ENCODE measurements at places on chromosomes 4 and X. TPM values are rescaled to one million over a fixed set of nuclear protein-coding genes. Genes with fewer than 3 reads are reported as not detected.

Gene BANK1
- polyA plus RNA-seq, result 0.86 TPM

Gene PPEF2
- not detected for polyA plus RNA-seq

Gene SMARCA1
- 92.2 TPM for polyA plus RNA-seq

Gene BEX5
- not detected for polyA plus RNA-seq

Gene CTSO
- 36.4 TPM for polyA plus RNA-seq

Gene CHIC1
- polyA plus RNA-seq, result 14.0 TPM

Gene GLRB
- polyA plus RNA-seq, result not detected

Gene LDB2
- 33.0 TPM for polyA plus RNA-seq

Gene UGT2B10
- polyA plus RNA-seq, result 0.17 TPM

Gene NAP1L3
- polyA plus RNA-seq, result 14.0 TPM

Gene PPP2R2C
- polyA plus RNA-seq, result 0.29 TPM

Gene CXCL6
- not detected for polyA plus RNA-seq

Gene SSX2B
- polyA plus RNA-seq, result not detected

Gene FAM199X
- polyA plus RNA-seq, result 18.2 TPM

Gene SSX4
- not detected for polyA plus RNA-seq

Gene GABRG1
- not detected for polyA plus RNA-seq

Gene SMIM31
- not detected for polyA plus RNA-seq

Gene MAGEB3
- not detected for polyA plus RNA-seq

Gene MAML3
- polyA plus RNA-seq, result 4.4 TPM

Gene CYLC1
- not detected for polyA plus RNA-seq

Gene DACH2
- 0.38 TPM for polyA plus RNA-seq

Gene SPARCL1
- 289 TPM for polyA plus RNA-seq

Gene OPHN1
- polyA plus RNA-seq, result 15.0 TPM

All from muscle of arm (tissue), 14 donors.